SW480 (cell line): ENCODE measurements at places on chromosomes 12 and 14.

DNA sequence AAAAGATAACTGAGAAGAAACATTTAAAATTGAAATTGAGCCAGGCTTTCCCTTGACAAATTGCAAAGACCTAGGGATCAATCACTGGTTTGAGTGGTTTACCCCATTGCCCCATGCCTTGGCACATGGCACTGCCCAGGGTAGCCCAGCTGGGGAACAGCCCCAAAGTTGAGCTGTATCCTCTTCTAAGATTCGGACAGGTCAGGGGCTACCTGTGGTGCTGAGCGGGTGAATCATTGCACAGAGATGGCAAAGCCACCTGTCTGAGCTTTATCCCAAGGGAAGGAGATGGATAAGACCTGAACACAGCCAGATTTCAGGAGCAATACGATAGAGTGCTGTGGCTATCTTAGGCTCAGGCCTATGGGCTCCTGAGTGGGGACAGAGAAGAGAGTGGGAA lies 7.0 kb downstream of the IFI27L2 start:
- no peak for DNase-seq

- no peak for DNase-seq
These were observed 605.2 kb downstream of the GALC start for GRCh38 chr14:87387806-87388205.

GRCh38 chr14:94536836-94537235 lies 24.4 kb upstream of the SERPINA4 start:
- peak; percentile 53 for DNase-seq

DNA sequence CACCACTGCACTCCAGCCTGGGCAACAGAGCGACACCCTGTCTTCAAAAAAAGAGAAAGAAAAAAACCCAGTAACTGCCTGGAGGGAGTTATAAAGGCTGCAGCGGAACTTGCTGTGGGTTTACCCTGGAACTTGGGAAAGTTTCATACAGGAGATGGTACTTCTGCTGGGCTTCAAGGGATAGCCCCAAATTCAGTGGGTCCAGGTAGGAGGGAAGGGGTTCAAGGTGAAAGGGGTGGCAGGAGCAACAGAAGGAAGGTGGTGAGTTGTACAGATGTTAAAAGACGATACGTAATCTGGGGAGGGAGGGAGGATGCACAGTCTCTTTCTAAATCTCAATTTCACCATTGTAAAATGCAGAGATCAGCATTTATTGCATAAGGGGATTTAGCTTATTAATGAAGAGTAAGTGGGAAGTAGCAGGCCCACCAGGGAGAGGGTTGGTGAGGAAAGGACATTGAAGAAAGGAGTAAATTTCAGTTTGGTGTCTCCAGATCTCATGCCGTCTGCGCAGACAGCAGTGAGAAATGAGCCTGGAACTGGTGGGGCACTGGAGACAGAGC lies 8.5 kb upstream of the GAS2L3 start:
- no peak for DNase-seq

DNA sequence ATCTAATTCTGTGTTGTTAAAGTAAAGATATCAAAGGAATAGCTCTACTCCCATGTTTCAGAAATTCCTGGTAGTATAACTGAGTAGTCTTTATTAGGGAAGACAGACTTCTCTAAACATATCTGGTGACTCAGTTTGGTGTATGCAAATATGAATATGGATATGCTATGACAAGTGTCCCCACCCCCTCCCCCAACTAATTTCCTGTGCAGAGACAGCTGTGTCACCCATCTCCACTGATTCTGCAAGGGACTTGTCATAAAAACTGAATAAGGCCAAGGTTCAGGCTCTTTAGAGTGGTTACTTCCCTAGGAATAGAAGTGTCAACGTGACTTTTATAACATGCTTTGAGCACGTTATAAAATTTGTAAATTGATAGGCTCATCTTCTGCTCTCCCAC lies 429.1 kb downstream of the DAD1 start:
- DNase-seq = peak; percentile 33

DNA sequence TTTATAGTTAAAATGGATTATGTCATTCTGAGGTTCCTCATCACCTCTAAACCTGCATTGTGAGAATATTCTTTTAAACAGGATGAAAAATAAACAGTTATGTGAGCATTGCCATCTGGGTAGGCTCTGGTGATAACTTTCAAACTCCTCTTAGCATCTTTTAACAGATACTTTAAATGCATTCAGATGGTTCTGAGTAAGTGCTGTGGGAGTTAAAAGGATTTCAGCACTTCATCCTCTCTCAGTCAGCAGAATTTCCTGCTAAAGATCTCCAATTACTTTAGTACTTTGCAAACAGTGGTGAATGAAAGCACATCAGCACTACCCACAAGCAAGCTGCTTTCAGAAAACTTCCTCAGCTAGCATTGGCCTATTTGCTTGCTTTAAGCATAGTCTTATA lies 59.3 kb upstream of the TMTC1 start:
- no peak for DNase-seq

GRCh38 chr12:85681333-85681732 lies 154.9 kb downstream of the RASSF9 start:
- DNase-seq = no peak

DNA sequence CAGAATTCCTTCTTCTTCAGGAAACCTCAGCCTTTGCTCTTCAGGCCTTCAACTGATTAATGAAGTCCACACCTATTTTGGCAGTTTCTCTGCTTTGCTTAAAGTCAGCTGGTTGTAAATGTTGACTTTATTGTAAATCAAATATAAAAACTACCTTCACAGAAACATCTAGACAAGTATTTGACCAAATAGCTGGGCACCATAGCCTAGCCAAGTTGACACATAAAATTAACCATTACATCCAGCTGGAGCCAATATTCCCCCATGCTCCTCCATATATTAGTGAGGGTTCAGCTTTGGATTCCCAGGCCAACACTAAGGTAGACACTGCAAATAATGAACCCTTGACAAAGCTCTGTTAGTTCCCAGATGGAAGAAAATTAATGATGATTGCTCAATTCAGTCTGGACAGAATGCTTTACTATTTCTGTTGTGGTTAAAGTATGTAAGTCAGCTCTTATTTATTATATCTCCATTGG lies 125.5 kb downstream of the ZFP36L1 start:
- no peak for DNase-seq

GRCh38 chr14:58479975-58480374 lies 52.5 kb downstream of the KIAA0586 start:
- no peak for DNase-seq

DNA sequence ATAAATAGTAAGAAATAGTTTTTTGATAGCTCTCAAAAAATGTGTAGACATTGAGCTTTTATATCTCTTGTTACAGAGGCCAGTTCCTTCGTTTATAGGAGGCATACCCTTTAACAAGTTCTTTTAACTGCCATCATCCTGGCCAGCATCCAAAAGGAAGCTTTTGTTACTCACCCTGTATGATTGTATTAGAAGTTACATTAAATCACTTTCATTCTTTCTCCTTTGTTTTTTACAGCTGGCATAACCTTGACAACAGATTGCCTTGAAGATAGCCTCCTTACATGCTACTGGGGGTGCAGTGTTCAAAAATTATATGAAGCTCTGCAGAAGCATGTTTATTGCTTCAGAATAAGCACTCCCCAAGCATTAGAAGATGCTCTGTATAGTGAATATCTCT lies 20.1 kb downstream of the CGRRF1 start:
- DNase-seq = no peak

- no peak for DNase-seq
These were observed 29.8 kb upstream of the PYGL start for GRCh38 chr14:50974118-50974517.

GRCh38 chr14:70595443-70596185 lies 4.8 kb downstream of the MED6 start:
- DNase-seq = no peak

DNA sequence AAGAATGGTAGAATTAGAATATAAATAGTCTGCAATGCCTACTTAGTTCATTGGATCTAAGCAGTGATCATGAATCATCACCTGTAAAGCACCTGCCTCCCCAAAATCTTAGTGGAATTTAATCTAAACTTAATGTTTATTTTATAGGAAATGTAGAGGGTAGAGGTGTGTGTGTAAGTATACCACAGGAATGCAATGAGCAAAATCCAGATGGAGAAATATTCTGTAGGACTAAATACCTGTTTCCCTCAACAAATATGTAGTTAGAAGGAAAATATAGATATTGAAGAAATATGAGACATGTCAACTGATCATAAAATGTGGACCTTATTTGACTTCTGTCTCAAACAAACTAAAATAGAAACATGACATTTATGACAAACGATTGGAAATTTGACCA lies 839.2 kb upstream of the FBXO33 start:
- DNase-seq = no peak

GRCh38 chr12:51341251-51342007 lies 5.0 kb downstream of the CELA1 start:
- DNase-seq = peak; percentile 73

DNA sequence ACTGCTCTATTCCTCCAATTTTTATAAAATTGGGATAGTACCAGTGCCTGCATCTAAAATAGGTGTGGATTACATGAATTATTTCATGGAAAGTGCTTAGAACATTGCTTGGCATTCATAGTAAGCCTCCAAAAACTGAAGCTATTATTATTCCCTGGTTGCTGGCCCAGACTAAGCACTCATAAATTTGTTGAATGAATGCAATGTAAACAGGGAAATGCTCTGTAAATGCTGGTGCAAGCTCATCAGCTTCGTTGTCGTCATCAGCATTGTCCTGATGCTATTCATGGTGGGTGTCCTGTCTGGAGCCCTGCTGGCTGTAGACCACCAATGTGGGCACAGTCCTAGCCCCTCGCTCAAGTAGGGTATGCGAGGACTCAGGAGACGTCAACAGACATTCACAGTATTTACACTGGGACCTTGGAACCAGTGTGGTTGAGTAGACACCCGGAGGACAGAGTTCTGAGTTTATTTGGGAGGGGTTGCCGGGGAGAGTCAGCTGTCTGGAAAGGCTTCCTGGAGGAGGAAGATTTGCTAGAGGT lies 16.5 kb downstream of the BDKRB2 start:
- DNase-seq = no peak

GRCh38 chr12:29103539-29103974 lies 45.5 kb upstream of the FAR2 start:
- no peak for DNase-seq

DNA sequence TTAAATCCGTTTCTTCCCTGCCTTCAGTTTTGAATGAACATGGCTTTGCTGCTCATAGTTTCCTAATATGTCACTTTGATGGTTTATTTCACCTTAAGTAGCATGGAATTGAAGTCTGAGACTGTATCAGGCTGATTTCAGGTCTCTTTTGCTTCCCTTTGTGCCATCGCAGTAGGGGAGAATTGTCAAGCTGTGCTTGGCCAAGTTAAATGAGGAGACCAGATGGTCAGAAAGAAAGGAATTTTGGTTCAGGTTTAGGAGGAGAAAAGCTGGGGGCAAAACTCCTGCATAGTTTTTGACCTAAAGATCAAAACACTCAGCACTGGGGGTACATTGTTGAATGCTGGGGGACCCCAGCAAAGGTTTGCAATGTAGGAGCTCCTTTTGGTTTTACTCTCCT lies 398.4 kb downstream of the NUAK1 start:
- no peak for DNase-seq

- no peak for DNase-seq
These were observed 47.2 kb upstream of the KTN1 start for GRCh38 chr14:55532645-55533344.

DNA sequence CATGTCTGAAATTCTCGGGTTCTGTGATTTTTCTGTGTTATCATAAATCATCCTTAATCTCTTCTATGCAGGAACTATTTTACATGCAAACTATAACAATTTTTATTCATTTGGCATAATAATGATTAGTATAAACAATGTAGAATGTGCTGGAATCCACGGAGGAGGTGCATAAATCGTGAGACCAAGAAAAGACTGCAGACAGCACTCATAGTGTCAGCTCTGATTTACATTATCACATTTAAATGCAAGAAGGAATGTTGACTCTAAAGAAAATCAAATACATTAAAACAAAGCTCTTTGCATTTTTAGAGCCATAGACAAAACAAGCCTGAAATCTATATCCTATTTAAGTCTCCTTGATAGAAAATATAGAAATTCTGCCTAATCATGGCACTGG lies 501.7 kb upstream of the STXBP6 start:
- DNase-seq = no peak

DNA sequence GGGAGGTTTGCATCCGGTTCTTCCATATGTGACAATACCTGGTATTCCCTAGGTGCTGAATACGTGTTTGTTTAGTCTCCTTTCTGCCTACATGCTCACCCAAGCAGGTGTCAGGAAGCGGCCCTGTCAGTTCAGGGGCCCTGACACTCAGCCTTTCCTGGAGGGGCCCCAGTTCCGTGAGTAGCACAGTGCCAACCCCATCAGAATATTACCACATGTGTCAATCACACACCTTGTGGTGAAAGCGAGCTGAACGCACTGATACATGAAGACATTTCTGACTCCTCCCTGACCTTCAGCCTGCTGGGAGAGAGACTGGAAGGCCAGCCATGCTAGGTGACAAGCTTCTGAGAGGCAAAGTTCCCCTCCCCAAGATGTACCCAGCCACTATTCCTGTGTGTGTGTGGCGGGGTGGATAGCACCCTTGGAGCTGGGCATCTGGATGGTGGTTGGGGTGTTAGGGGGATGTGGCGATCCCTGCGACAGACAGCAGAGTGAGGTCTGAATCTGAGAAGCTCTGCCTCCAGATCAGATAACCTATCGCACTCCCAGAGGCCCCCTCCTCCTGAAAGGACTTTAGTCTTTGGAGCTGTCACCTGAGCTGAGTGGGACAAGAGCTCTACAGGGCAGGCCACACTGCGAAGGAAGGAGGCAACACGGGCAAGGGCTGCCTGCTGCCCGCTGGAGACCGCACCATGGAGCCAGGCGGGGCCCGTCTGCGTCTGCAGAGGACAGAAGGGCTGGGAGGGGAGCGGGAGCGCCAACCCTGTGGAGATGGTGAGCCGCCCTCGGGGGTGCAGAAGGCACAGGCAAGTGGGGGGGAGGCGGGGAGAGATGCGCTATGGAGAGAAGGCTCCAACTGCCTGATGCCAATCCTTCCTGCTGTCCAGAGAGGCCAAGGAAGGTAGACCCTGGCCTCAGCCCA lies at the start of gene SOAT2:
SOAT2 (plus strand) TSS at position 604 of the 925 bp plus-strand sequence; CDS start at position 696, 92 bp downstream.
- peak; percentile 60 for DNase-seq

- DNase-seq = no peak
These were observed 4.8 kb downstream of the HIP1R start for GRCh38 chr12:122839907-122840554.

DNA sequence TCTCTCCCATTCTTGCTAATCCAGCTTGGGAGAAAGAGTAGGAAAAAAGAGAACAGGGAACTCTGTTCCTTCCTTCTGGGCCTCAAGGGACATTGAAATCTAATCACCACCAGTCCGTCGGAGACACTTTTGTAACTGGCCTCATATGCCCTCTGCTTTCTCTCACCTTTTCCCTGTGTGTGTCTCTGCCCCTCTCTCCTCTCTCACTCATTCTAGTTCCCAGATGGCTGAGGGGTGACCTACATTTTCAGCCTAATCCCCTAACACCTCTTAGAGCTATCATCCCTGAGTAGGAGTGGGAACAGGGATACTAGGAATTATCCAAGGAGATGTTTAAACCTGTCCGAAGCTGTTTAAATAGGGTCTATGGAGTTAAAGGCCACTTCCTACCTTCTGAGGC lies 8.9 kb upstream of the PCK2 start:
- no peak for DNase-seq

DNA sequence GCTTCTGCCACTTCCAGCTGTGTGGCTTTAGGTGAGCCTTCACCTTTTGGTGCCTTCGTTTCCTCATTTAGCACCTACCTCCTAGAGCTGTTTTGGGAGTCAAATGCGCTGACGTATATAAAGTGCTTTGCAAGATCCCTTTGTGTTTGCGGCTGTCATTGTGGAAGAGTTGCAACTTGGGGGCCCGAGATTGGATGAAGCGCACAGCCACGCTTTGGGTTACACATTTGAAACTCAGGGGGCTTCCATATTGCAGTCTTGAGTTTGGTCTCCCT lies 636 bp upstream of the ARL6IP4 start:
- DNase-seq = no peak
